ENCODE measurements at places on chromosomes 13 and 19.

- peak; percentile 57 for DNase-seq
These were observed 9.7 kb upstream of the USE1 start for GRCh38 chr19:17205237-17206140.

DNA sequence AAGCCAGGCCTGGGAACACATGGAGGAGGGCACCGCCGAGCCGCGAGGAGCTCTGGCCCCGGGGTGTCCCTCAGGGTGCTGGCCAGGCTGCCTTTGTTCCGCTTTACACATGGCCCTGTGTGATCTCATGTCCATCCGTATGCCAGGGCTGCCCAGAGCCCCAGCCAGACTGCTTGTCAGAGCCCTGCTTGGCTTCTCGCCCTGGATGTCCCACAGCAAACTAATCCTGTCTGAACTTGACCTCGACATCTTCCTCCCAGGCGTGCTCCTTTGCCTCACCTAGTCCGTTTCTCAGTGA, 14.3 kb downstream of the BCKDHA start:
- no peak for DNase-seq

- DNase-seq: no peak
These were observed 122.0 kb downstream of the ENOX1 start for GRCh38 chr13:43664700-43665191.

DNA sequence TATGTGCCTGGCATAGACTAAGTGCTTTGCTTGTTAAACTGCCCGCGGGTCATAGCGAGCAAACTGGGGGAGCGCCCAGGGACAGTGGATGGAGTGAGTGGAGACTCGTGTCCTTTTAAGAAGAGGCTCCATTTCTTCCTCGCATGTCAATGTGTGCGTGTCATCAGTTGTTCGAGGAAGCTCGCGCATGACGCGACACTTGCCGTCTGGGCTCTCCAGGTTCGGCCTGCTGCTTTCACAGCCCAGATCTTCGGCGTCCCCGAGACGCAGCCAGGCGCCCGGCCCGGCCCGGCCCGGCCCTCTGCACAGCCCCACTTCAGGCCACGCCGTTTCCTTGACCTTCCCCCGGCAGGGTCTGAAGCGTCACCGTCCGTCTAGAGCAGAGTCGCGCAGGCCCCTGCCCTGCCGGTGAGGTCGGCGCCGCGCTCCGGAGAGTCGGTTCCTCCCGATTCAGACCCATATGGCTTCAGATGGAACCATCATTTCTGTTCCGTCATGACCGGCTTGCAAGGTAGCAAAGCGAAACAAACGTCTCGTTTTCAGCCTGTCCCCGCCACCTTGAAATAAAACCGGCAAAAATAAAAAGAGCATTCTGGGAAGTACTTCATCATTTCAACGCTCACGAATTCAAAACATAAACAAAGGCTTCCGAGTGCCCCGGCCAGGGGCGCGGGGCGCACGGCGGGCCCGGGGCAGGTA, 599 bp upstream of the ARHGEF7 start:
- DNase-seq: no peak

GRCh38 chr19:14002571-14003250, 3.4 kb downstream of the RFX1 start:
- peak; percentile 37 for DNase-seq

GRCh38 chr13:47484548-47484947, 516.5 kb downstream of the SUCLA2 start:
- no peak for DNase-seq

- DNase-seq: no peak
These were observed 130.8 kb downstream of the ATP8A2 start for GRCh38 chr13:25502551-25502950.

GRCh38 chr19:27750391-27751043, 1462.4 kb downstream of the UQCRFS1 start:
- no peak for DNase-seq

GRCh38 chr13:93104270-93104669, 122.3 kb upstream of the GPC6 start:
- no peak for DNase-seq

All from activated gamma-delta T cell treated with Interleukin-2 at 50 U/mL for 16 hours (primary cell).